Amygdala (tissue), 56 donors: ENCODE measurements at places on chromosomes 1 and 21.

DNA sequence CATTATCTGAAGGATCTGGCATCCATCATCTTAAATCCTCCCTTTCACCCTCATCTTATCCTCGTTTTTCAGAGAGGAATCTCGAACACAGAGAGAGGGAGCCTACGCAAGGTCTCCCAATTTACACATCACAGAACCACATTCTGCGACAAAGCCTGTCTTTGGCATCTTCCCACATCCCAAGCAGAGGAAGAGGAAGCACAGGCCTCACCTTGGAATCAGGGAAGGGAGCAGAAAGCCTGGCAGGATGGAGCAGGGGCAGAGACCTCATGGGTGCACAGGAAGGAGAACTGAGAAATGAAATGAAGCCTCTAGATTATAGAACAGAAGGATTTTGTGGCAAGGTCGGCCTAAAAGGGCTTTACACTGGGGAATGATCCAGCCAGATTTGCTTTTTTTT, 5.8 kb downstream of the ABCB10 start:
- no peak for DNase-seq

DNA sequence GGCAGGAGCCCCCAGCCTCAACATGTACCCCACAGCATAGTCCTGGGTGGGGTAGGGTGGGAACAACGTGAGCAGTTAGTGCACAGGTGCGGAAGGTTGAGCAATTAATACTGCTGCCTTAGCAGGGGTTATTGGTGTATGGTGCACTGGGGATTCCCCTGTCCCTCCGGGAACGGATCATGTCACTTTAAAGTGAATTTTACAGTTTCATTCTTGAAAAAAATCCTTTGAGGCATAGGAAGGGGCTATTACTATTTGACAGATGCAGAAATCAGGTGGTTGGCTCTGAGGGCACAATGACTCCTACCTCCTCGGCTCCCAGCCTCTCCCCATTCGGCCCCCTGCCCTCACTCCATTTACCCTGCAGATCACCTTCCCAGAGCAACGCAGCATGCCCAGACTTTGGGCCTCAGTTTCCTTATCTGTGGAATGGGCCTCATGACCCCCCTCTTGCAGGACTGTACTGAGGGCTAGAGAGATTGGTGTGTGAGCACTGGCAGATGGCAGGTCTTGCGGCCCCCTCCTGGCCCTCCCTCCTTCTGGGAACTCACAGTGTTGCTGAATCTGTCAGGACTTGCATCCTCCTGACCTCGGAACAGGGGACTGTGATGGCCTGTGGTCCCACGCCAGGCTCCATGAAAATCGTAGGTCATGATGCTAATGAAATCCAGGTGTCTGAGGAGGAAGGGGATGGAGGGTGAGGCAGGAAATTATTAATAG, 5.1 kb upstream of the MYBPH start:
- no peak for DNase-seq

DNA sequence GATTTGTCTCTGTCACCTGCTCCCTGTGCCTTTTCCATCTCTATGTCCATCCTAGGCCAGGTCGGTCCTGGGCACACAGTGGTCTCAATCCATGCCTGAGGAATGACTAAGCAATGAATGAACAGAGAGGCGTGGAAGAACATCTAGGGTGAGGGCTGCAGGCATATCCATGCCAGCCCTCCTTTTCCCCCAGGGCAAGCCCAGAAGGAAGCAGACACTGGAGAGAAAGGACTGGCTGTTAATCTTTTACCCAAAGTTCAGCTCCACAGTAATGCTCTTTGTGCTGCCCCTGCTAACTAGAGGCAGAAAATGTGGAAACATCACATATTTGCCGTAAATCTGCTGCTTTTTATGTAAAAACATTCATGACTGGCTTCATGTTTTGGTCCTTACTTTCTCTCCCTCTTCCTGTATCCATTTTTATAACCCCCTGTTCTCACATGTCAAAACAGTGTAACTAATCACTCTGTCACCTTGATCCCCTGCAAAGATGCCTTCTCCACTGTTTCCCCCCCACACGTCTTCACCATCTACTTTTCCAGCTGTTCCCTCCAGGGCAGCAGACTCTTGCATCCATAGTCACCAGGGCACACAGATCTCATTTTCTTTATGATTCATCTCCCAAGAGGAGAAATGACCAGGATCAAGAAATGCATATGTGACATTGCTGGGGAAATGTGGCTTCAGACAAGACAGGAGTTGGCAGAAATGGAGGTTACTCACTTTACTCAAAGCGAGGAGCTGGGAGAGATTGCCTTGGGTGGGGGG, 166.4 kb upstream of the PROX1 start:
- DNase-seq, result no peak

DNA sequence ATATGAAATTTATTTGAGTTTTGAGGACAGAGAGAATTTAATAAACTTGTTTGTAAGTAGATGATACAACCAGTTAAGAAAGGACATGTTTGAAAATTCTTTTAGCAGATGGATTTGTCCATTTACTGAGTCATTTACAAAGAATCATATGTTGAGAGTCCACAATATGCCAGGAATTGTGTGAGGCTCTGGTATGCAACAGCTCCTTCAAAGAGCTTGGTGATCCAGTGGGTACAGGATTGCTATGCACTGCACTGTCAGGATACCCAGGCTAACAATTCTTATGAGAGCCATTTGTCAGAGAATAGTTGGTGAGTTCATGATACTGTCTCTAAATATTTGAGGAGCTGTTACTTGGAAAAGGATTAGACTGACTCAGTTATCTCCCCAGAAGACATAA, 11.0 kb downstream of the DNM3 start:
- DNase-seq, result no peak

- DNase-seq, result no peak
Observed at GRCh38 chr1:173920861-173921260, 3.7 kb upstream of the SERPINC1 start.

- DNase-seq, result no peak
Observed at GRCh38 chr1:160116283-160117147, 956 bp downstream of the ATP1A2 start.

- DNase-seq, result no peak
Observed at GRCh38 chr1:90864681-90865080, 147.6 kb upstream of the BARHL2 start.

DNA sequence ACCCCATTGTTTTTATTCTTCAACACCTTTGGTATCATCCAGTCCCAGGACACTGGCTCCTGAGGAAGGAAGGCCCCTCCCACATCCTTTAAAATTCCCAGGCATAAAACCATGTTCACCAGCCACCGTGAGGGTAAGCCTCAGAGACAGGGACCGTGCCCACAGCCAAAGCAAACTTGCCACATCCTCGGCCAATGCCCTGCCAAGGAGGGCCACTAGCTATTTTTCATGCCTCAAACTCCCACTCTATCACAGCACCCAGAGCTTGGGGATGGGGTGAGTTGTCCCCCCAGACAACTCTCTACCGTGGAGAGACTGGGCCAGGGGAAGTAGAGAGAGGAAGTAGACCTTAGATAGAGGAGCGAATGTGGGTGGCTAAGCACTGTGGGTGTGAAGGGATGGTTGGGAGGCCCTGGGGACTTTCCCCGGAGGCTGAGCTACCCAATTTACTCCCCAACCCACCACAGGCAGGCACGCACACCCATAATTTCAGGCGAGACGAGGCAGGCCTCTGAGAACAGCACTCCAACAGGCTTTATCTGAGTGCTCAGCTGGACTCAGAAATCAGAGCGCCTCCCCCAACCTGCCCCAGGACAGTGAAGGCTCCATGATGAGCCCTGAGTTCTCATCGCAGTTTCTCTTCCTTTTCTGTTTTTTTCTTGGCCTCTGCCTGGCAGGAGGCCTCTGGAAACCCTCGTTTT, 15.9 kb upstream of the BTG2 start:
- no peak for DNase-seq

DNA sequence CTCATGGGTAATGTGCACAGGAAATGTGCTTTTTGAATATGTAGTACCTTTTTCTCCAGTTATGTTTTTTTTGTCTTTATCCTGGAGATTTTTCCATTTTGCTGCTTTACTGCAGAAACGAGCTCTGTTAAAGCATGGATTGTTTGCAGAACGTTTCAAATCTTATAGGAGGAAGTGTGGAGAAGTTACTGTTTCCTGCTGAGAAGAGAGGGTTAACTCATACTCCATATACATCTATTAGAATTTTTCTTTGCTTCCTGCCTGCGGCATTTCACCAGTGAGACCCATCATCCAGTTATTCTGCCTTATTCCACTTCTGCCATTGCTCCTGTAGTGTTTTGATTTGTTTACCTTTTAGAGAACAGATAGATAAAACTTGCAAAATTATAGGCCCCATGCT, 2.0 kb downstream of the RPRD2 start:
- DNase-seq, result no peak

DNA sequence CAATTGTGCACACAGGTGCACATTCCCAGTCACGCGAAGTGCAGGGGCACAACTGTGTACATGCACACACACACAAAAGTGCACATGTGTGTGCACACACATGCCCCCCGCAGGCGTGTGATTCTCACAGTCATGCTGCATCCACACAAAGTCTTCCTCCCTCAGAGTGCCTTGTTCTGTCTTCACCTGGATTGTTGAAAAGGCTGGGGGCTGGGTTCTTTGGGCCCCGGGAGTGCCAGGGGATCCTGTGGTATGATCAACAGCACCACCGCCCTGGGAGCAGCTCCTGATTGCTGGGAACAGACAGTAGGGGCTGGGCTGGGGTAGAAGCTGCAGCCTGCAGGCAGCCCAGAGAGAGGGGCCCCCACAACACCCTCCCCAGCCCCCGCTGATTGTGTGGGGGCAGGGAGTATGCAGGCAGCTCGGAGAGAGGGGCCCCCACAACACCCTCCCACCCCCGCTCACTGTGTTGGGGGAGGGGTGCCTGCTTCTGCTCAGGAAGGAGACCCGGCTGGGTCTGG, 3.4 kb downstream of the COL18A1 start:
- DNase-seq, result no peak
